ENCODE measurements at places on chromosomes 12 and 14.

DNA sequence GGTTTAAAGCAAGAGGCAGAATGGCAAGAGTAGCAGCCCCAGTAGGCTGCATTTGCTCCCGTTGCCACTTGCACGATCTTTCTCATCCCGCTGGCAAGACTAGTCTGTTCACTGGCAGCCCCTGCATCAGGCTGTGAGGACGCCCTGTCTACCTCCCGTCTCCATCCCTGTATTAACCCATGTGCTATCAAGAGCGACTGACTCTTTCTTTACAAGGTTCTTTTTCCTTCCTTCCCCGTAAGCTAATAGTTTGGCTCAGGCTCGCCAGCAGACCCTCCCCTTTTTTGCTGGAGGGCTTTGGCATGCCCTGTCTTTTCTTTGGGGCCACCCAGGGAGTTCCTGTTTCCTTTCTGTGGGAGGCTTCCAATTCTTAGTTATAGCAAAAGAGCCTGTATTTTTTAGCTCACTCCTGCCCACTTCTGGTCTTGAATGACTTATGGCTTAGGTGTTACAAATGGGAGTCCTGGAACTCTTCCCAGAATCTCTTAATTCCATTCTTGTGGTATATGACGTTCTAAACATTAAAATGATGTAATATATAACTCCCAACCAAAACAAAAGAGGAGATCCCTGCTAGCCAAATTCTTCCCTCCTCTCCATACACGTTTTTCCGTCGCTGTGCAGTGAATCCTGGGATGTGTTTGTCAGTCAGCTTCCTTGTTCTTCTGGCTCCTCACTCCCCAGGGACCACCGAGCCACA is 149.0 kb downstream of the PRKCH start:
- peak; percentile 37 for DNase-seq

- DNase-seq, result no peak
These were observed 14.1 kb downstream of the ATP2B1 start for GRCh38 chr12:89694542-89694941.

- no peak for DNase-seq
These were observed 53.7 kb upstream of the PLEKHA5 start for GRCh38 chr12:19075711-19076340.

- DNase-seq, result no peak
These were observed 102.5 kb upstream of the PRICKLE1 start for GRCh38 chr12:42691991-42692557.

- no peak for DNase-seq
These were observed 5.4 kb upstream of the IPO8 start for GRCh38 chr12:30701056-30701455.

DNA sequence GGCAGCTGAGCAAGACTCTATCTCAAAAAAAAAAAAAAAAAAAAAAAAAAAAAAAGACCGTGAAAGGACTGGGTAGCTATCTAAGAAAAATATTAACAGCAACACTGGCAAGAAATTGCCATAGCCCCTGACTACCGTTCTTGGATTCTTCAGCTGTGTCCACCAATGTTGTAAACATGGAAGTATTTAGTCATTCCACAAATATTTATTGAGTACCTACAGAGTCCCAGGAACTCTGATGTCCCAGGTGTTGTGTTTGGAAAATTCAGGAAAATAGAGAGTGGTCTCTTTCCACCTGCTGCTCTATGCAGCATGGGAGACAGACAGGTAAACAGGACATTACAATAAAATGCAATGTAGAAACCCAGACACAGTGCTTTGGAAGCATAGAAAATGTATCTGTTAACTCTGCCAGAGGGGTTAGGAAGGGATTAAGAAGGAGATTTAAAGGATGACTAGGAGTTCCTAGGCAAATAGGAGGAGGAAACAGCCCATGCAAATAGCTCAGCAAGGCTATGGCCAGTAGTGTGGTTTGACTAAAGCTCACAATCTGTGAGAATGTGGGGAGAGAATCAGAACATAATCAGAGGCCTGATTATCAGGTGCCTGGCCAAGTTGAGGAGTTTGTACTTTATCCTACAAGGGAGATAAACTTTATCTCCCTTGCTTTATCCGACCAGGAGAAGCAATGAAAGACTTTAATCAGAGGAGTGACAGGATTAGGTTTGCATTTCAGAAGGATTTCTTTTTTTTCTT is 2.1 kb upstream of the DLST start:
- no peak for DNase-seq

- DNase-seq, result no peak
These were observed 52.5 kb downstream of the TESPA1 start for GRCh38 chr12:54932038-54932437.

GRCh38 chr14:69023035-69023434 is 43.9 kb upstream of the ACTN1 start:
- no peak for DNase-seq

DNA sequence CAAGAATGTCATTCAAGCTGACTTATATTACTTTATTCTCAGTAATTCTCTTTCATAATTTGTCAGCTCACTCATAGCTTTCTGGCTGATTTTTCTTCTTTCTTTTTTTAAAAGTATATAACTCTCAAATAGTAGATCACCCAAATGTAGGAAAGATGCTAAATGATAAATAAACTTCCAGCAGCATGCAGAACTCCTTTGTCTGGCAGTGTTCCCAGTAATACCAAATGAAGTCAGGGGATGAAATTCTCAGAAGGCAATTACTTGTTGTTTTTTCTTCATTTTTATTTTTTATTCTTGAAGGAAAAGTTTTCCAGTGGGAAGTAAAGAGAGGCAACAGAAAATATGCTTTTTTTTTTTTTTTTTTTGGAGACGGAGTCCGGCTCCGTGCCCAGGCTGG is 133.3 kb upstream of the SLCO1C1 start:
- DNase-seq, result no peak

DNA sequence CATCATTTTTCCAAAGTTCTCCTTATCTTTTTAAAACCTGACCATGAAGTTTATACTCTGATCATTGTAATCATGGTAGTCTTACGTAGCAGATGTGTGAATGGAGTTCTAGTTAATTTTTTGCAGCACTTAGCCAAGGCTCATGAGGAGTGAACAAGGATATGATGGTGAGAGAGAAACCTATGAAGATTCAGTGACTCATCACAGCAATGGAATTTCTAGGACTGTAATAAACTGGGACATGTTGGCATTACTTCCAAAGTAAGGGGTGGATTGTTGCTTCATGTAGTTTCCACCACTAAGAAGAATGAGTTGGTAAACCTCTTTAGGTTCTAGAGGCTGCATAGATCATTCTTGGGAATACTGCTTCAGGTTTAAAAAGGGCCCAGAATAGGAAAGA is 102.7 kb downstream of the LRRIQ1 start:
- no peak for DNase-seq

DNA sequence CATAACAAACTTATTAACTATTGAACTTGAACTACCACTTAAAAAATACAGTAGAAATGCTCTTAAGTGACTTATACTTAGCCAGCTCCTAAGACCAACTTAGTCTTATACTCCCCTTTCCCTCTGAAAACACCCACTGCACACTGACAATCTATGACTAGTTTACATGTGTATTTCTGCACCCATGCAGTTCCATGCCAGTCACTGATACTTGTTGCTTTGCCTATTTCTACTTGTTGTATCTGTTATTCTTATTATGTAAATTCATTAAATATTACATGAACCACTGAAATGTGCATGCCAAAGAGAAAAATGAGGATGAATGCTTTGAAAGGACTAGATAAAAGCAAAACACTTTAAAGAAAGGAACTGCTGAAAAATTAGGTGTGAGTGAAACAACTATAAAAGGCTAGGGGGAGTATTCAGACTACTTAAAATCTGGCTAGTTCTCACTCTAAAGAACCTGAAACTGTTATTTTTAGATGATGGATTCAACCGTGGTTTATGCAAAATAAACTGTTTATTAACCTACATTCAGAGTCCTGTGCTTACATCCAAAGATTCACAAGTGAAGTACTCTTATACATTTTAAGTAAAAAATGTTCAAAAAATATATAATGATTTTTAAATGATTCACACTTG is 74.7 kb downstream of the RPS6KA5 start:
- no peak for DNase-seq

GRCh38 chr14:61939776-61940175 is 177.6 kb downstream of the SNAPC1 start:
- DNase-seq, result no peak

GRCh38 chr12:83408851-83409250 is 722.1 kb downstream of the TMTC2 start:
- no peak for DNase-seq

- peak; percentile 65 for DNase-seq
These were observed 6.5 kb downstream of the ZBTB1 start for GRCh38 chr14:64510825-64511671.

Measured in COR-L47 (cell line).